Left lung (tissue), 14 donors: ENCODE measurements at places on chromosomes 6 and 20. TPM values are rescaled to one million over a fixed set of nuclear protein-coding genes. Genes with fewer than 3 reads are reported as not detected.

DNA sequence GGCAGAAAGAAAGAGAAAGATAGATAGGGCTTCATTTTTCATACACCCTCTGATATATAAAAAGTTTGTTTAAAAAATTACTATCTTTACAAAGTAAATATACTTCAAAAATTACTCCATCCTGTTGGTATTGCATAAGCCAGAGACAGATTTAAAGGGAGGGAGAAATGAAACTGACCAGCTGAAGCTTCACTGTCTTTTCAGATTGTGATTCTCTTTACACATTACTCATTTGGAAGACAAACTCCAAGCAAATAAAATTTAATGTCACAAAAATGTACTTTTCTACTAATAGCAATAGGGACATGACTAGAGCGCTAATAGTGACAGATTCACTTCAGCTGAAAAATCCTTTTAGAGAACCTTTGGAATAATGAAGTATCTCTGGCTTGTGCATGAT lies 38.6 kb upstream of the MARCKS start:
- H3K27ac ChIP-seq = peak overlapping the region; percentile 37
- no peaks in the 10 kb centered on the region for H3K4me1 ChIP-seq
- H3K4me3 ChIP-seq = no peak overlapping the region
- no peaks in the 10 kb centered on the region for H3K27me3 ChIP-seq

- no peak for DNase-seq
- H3K27ac ChIP-seq = no peak overlapping the region
- H3K27me3 ChIP-seq = no peaks in the 10 kb centered on the region
- no peak overlapping the region for H3K4me3 ChIP-seq
- no peaks in the 10 kb centered on the region for H3K4me1 ChIP-seq
Observed at GRCh38 chr6:156189714-156190113, 587.5 kb upstream of the ARID1B start.

DNA sequence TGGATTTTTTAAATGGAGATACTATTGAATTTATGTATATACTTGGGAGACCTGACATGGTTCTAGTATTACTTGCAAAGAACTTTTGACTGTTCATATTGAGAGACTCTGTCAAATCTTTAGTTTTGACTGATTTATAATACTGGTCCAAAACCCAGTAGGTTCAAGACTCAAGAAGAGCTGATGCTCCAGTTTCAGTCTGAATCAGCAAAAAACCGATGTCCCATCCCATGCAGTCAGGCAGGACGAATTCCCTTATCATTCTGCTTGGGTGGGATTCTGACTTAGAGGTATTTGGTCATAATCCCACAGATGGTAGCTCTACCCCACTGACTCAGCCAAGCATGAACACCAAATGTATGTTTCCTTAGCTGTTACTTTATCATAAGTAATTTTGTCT lies 29.5 kb downstream of the ZNF334 start:
- no peaks in the 10 kb centered on the region for H3K27me3 ChIP-seq
- H3K27ac ChIP-seq = no peak overlapping the region
- H3K36me3 ChIP-seq = no peaks in the 10 kb centered on the region

DNA sequence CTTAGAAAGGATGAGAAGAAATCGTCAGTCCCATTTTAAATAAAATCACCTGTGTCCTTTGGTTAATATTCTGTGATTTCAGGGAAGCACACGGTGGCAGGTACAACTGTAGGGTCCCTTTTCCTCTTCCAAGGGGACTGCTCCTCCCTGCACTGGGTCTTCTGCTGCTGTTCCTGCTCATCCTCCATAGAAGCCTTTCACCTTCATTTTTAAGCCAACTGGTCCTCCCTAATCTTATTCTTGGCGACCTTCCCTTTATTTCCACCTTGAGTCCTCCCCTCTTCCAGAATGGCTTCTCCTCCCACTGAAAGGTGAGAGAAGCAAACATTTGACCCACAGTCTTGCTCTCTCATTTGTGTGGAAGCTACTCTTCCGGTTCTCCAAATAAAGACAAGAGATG lies 4.4 kb upstream of the PRDM1 start:
- no peak overlapping the region for H3K4me3 ChIP-seq
- no peaks in the 10 kb centered on the region for H3K27me3 ChIP-seq
- H3K27ac ChIP-seq = no peak overlapping the region
- DNase-seq = no peak

DNA sequence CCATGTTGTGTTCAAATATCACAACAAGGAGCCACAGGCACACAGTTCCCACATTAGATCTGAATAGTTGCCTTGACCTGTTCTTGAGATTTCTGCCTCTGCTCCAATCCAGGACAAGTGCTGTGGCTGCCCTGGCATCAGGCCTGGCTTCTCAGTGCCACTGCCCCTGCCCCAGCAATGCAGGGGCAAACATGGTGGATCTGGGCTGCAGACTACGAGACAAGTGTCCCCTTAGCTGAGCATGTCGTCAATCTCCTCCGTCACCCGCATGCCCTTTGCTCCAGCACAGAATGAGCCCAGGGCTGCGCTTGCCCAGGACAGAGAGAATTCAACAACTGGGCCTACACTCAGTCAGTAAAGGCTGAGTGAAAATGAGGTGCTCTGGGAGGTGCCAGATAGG lies 201.6 kb downstream of the SYNDIG1 start:
- no peaks in the 10 kb centered on the region for H3K4me1 ChIP-seq
- no peak overlapping the region for H3K4me3 ChIP-seq
- H3K27me3 ChIP-seq = no peaks in the 10 kb centered on the region
- no peak overlapping the region for H3K27ac ChIP-seq
- no peak for DNase-seq

- no peaks in the 10 kb centered on the region for H3K4me1 ChIP-seq
- H3K4me3 ChIP-seq = no peak overlapping the region
- H3K36me3 ChIP-seq = no peaks in the 10 kb centered on the region
- no peak overlapping the region for H3K27ac ChIP-seq
- no peak for DNase-seq
- peaks cover 34% of the 10 kb centered on the region for H3K27me3 ChIP-seq
Observed at GRCh38 chr6:41360314-41360685, 24.9 kb downstream of the NCR2 start.

- no peak for DNase-seq
- no peak overlapping the region for H3K27ac ChIP-seq
- H3K36me3 ChIP-seq = no peaks in the 10 kb centered on the region
- H3K4me3 ChIP-seq = no peak overlapping the region
- H3K4me1 ChIP-seq = peaks cover 17% of the 10 kb centered on the region
Observed at GRCh38 chr6:44338228-44339122, 4.0 kb upstream of the SPATS1 start.

BANF2 gene
- not detected for polyA plus RNA-seq

DNA sequence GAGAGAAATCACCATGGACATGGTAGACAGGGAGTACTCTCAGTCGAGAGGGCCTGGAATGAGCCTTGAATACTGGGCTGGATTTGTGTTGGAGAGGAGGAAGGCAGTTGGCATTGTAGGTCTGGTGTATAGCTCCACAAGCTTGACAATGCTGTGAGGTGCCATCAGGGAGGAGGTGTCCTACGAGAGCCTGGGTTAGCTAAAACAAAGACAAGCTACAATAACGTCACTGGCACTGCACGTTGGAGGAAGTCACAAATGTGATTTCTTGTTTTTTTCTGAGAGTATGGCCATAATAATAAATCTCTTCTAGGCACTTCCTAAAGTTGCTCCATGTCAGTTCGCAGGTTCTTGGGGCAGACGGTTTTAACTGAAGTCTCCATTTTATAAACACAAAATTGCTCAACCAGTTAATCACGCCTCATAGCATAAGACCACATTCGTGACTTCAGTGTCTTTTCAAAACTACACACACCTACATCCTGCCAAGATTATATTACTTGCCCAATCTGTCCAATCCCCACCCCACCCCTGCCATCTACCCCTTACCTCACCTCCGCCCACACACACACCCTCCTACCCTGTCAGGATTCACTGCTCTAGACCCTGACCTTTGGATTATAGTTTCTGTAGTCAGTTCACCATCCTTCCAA lies 4.4 kb upstream of the HLA-DMB start:
- no peak for DNase-seq
- H3K4me3 ChIP-seq = no peak overlapping the region
- peak overlapping the region; percentile 89 for H3K27ac ChIP-seq
- peaks cover 75% of the 10 kb centered on the region for H3K4me1 ChIP-seq
- no peaks in the 10 kb centered on the region for H3K27me3 ChIP-seq

GRCh38 chr6:40815731-40816130 lies 223.3 kb downstream of the UNC5CL start:
- no peaks in the 10 kb centered on the region for H3K4me1 ChIP-seq
- DNase-seq = no peak
- no peak overlapping the region for H3K4me3 ChIP-seq
- H3K36me3 ChIP-seq = no peaks in the 10 kb centered on the region

- DNase-seq = no peak
- no peak overlapping the region for H3K27ac ChIP-seq
- H3K36me3 ChIP-seq = no peaks in the 10 kb centered on the region
Observed at GRCh38 chr20:62277253-62277652, 25.5 kb upstream of the ADRM1 start.

UST gene
- 8.1 TPM for polyA plus RNA-seq

DNA sequence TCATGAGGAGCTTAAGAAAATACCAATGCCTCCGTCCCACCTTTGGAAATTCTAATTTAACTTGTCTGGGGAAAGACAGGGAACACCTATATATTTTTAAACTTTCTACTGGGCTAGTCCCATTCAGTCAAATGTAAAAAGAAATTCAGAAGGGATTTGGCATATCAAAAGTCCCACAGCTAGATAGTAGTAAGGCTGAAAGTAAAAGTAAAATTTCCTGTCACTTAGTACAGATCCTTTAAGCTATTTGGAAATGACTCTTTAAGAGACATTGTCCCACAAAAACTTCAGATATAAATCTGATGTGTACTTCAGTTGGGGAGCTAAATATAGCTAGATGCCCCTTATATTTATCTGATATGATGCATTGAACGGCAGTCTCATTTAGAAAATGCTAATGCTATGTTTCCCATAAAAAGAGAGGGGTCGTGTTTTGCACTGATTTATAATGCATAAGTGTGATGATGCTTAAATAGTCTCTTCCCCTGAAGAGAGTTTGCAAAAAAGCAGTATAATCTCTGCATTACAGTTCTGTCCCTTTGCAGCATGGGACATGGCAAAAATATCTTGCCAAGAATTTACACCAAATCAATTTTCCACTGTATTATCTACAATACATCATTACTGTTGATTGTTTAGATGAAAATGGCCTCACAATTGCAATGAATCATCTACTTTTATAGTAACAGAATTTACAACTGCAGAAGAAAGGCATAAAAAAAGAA lies 860.8 kb upstream of the MAP3K7 start:
- no peaks in the 10 kb centered on the region for H3K27me3 ChIP-seq
- H3K36me3 ChIP-seq = no peaks in the 10 kb centered on the region
- no peak overlapping the region for H3K27ac ChIP-seq
- no peak for DNase-seq
- no peak overlapping the region for H3K4me3 ChIP-seq
- H3K4me1 ChIP-seq = no peaks in the 10 kb centered on the region

- H3K36me3 ChIP-seq = no peaks in the 10 kb centered on the region
- no peaks in the 10 kb centered on the region for H3K4me1 ChIP-seq
- no peak overlapping the region for H3K27ac ChIP-seq
- H3K27me3 ChIP-seq = no peaks in the 10 kb centered on the region
Observed at GRCh38 chr20:56826306-56826704, 197.2 kb downstream of the TFAP2C start.

- no peak for DNase-seq
- H3K27ac ChIP-seq = no peak overlapping the region
- no peak overlapping the region for H3K4me3 ChIP-seq
- H3K27me3 ChIP-seq = no peaks in the 10 kb centered on the region
Observed at GRCh38 chr20:22833851-22834250, 201.3 kb upstream of the SSTR4 start.
